ENCODE measurements at places on chromosomes 6 and 20. TPM values are rescaled to one million over a fixed set of nuclear protein-coding genes. Genes with fewer than 3 reads are reported as not detected.

The BPIFB1 gene
- not detected for total RNA-seq

The NHSL1 gene
- total RNA-seq, result 0.76 TPM

DNA sequence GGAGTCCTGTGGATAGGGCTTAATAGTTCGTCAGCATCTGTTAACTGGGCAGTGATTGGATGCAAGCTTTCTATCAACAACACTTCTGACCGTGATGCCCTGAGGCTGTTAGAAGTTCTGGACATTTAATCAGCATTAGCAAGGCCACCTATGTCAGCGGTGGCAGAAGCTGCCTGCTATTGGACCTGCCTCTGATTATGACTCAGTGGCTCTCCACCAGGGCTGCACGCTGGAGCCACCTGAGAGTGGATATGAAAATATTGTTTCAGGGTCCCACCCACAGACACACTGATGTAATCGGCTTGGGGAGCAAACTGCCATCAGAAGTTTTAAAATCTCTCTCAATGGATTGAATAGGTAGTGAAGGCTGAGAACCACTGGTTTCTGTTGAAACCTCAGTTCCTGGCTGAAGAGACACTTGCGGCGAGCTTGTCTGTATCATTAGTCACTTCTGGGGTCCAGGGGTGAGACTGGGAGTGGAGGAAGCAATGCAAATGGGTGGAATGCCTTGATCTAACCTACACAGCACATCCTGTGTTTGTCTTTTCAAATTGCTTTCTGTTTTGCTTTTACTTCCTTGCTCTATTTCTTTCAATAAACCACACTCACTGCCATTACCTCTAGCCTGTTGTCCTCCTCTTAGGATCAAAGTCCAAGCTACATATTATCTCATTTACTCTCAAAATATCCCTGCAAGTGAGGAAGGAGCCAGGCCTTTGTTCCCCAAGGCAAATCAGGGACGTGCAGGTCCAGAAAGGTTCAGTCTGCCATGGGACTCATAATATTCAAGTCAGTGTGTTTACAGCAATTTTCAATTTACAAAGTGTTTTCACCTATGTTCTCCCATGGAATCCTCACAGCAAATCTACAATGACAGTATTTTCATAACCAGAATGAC, 4.2 kb downstream of the CLIC5 start:
- no peaks in the 10 kb centered on the region for H3K36me3 ChIP-seq
- H3K27me3 ChIP-seq, result peaks cover 2% of the 10 kb centered on the region
- H3K4me3 ChIP-seq, result peak overlapping the region; percentile 11
- peaks cover 52% of the 10 kb centered on the region for H3K4me1 ChIP-seq
- DNase-seq, result peak; percentile 74
- peak overlapping the region; percentile 87 for H3K27ac ChIP-seq

DNA sequence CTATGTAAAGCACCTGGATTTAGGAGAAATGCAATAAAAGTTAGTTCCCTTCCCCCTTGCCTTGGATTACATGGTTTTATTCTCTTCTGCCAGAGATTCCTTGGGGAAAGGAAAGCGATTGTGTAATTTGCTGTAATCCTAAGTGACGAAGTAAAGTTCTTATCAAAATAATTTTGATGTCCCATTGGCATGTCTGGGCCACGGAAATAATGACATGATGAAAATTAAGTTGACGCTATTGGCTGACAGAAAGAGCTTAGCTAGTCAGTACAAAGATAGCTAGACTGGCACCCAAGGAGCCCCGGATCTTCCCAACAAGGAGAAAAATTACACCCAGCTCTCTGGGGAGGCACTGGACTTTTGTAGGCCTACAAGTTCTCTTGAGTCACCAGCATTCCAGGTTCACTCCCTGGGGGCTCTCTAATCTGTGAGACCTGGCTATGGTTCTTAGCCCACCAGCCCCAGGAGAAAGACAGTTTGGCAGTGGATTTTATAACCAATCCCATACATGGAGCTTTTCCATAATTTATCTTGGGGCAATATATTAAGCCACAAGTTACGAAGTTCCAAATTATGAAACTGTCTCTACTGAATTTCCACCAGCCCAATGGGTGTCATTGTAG, 59.9 kb downstream of the FOXA2 start:
- no peaks in the 10 kb centered on the region for H3K27me3 ChIP-seq
- no peak for DNase-seq
- H3K4me3 ChIP-seq, result no peak overlapping the region
- no peaks in the 10 kb centered on the region for H3K4me1 ChIP-seq

DNA sequence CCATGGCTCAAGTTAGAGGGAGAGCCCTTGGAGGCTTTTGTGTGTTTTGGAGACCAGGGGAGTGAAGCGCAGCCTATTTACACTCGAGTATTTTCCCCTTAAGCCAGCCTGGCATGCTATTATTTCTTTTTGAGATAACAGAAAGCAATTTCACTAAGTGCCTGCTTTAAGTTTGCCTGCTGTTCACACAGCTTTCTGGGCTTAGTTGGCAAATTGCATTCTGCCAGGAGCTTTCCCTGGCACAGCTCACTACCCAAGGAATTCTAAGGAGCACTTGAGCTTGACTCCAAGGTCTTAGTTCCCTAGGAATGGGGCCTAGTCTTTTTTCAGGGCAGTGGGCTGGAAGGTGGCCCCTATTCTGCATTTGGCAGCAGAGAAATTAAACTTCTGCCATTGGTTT, 19.0 kb upstream of the ASXL1 start:
- DNase-seq, result no peak
- no peaks in the 10 kb centered on the region for H3K27me3 ChIP-seq
- no peak overlapping the region for H3K4me3 ChIP-seq
- H3K36me3 ChIP-seq, result peaks cover 15% of the 10 kb centered on the region
- H3K4me1 ChIP-seq, result peaks cover 13% of the 10 kb centered on the region
- no peak overlapping the region for H3K27ac ChIP-seq

DNA sequence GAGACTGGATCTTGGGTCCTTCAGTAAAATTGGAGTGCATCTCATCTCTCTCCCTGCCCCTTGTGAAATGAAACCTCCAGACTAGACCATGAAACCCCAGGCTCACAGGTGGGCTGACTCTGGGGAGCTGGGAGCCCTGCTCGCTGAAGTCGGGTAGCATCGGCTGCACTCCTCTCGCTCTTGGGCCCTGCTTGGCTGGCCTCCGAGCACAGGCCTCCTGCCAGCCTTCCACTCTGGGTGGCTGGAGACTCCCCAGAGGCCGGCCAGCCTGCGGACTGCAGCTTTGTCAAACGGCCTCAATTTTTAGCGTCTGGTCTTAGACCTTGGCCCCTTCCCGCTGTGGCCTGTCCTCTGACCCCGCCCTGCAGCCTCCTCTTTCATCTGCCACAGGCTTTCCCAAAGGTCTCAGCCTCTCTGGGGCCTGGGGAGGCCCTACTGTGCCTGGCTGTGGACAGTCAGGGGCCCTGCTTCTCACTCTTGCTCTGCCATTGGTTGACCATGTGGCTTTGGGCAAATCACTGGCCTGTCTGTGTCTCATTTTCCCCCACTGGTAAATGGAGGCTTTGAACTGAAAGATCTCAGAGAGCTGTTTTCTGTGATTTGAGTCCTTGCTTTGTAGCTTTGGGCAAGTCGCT, 45.1 kb downstream of the SRC start:
- no peak overlapping the region for H3K27ac ChIP-seq
- H3K27me3 ChIP-seq, result no peaks in the 10 kb centered on the region
- no peaks in the 10 kb centered on the region for H3K4me1 ChIP-seq
- no peak overlapping the region for H3K4me3 ChIP-seq

- no peak for DNase-seq
- no peaks in the 10 kb centered on the region for H3K36me3 ChIP-seq
- no peaks in the 10 kb centered on the region for H3K27me3 ChIP-seq
- no peak overlapping the region for H3K27ac ChIP-seq
- H3K4me3 ChIP-seq, result no peak overlapping the region
- H3K4me1 ChIP-seq, result no peaks in the 10 kb centered on the region
Measured at GRCh38 chr6:49284180-49284579, 178.9 kb downstream of the MMUT start.

- no peak overlapping the region for H3K4me3 ChIP-seq
- DNase-seq, result no peak
- no peaks in the 10 kb centered on the region for H3K27me3 ChIP-seq
- no peak overlapping the region for H3K27ac ChIP-seq
Measured at GRCh38 chr20:31260326-31260932, 3.0 kb downstream of the DEFB115 start.

GRCh38 chr6:71033171-71033570, 76.3 kb upstream of the B3GAT2 start:
- no peak for DNase-seq
- H3K27me3 ChIP-seq, result peaks cover 4% of the 10 kb centered on the region
- no peaks in the 10 kb centered on the region for H3K36me3 ChIP-seq
